ENCODE measurements at places on chromosomes 7 and 10.

DNA sequence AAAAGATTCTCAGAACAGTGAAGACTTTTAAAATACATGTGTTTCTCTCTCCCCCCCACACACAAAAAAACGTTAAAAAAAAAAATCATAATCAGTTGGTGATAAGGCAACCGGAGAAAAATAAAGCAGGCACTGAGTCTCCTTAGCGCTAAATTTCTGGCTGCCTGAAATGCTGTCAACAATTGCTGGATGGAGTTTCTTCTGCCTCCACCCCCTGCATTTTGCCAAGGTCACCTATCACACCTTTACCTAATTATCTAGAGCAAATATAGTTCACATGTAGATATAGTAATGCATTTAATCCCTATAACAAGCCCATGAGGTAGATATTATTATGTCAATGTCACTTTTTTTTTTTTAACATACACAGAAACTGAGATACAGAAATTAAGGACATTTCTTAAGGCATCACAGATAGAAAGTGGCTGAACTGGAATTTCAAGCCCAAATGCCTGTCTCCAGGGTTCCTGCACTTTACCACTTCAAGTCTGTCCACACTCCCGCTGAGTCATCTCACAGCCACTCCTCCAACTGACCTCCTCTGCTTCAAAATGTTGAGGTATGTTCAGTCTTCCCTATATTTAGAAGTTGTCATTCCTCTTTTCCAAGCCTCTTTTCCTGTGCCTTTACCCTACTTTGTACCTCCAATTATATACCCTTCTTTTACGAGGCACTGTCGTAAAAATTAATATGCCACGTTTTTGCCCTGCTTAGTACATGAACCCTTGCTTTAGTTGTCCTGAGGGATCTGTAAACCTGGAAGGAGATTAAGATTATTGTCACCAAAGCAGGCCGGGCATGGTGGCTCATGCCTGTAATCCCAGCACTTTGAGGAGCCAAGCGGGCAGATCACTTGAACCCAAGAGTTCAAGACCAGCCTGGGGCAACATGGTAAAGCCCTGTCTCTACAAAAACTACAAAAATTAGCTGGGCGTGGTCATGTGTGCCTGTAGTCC, 72.8 kb upstream of the MPP7 start:
- DNase-seq = peak; percentile 76

- no peak for DNase-seq
Observed at GRCh38 chr7:101428093-101428866, 65.6 kb downstream of the COL26A1 start.

DNA sequence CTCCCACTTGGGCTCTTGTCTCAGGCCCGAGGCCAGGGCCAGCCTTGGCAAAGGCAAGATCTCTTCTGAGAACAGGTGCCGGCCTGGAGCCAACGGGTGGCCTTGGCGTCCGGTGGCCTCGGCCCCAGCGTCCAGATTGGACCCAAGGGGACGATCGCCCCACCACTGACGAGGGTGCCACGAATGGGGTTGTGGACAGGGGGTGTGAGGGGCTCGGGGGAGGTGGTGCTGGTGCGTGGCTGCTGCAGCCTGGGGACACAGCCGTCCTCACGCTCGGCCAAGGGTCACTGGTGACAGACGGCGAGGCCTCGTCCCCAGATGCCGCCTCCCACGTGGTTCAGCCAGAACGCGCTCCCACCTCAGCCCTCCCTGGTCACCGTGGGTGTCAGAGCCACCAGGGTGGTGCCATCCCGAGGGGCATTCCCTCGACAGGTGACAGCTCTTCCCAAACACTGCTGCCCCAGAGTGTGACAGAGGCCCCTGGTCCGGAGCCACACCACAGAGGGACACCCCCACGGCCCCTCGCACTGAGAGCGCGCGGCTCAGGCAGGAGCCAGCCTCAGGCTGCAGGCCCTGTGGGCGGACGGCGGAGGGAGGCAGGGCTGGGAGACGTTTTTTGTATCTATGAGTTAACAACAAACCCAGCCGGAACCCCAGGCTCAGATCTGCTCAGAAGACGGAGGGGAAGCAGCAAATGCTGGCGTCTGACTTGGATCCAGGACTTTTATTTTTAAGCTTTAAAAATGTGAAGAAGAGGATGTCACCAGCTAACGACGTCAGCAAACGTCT, 18.5 kb upstream of the CFAP46 start:
- no peak for DNase-seq

DNA sequence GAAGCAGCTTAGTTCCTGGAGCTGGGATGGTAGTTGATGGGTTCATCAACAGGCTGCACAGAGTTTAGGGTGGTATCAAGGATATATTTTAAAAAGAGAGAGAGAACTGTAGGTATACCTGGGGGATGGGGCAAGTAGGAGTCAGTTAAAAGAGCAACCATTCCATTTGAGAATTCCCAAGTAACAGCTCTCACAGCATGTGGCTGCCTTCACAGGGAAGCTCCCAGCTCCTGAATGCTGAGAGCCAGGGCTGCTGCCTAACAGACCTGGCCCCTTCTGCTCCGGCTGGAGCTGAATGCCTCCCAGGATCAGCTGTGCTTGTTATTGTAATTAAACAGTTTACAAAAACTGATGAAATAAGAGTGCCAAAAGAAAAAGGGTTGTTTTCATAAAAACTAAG, 58.8 kb upstream of the GPR26 start:
- DNase-seq = no peak

DNA sequence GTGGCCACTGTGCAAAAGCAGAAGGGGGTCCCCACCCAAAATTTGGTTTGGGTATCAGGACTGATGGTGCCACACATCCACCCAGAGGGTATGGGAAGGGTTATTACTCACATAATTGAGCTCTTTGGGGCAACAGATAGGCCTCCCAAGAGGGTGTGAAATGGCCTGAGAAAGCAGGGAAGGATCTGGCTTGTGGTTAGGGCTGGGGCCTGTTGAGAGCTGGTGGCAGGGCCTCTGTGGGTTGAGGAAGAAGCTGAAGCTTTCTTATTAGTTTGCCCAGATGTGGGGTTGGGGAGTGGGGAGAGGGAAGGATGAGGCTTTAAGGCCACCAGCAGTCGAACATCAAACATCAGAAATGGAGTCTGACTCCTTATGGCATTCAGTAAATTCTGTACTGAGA, 18.3 kb upstream of the MKI67 start:
- DNase-seq = no peak

GRCh38 chr7:132065989-132066603, 509.7 kb upstream of the PODXL start:
- DNase-seq = no peak

GRCh38 chr10:43765516-43765915, 116.8 kb upstream of the ZNF32 start:
- no peak for DNase-seq

GRCh38 chr7:28018020-28018419, 162.6 kb downstream of the JAZF1 start:
- no peak for DNase-seq

DNA sequence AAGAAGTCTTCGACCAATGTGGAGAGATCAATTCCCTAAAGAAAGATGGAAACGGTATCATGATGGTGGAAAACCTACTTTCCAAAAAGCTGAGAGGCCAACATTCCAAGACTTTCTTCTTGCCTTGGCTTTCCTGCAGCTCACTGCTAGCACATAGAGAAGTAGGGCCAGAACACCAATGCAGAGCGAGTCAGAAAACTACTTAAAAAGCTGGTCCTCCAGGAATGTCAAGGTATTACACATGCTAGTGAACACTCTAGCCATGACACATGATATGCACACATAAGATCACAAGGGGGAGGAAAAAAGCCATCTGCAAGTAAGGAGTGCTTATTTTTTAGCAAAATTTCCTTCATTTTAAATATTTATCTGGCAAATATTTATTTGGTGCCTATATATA, 22.7 kb downstream of the GPAM start:
- DNase-seq = no peak

DNA sequence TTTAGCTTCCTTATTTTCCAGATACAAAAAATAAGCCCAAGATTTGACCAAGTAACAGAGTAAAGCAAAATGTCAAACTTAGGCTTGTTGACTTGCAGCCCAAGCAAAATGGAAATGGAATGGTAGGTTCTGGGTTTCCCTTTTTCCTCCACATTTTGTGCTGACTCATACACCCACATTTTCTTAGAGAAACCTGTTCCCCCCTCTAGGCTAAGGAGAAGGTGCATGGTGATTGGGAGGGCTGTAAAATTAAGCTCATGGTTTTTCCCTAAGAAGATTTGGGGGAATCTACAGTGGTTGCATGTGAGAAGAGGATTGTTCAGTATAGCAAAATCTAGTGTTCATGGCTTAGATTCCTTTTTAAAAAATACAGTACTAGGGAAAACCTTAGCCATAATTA, 127.4 kb downstream of the ARL4A start:
- DNase-seq = no peak

DNA sequence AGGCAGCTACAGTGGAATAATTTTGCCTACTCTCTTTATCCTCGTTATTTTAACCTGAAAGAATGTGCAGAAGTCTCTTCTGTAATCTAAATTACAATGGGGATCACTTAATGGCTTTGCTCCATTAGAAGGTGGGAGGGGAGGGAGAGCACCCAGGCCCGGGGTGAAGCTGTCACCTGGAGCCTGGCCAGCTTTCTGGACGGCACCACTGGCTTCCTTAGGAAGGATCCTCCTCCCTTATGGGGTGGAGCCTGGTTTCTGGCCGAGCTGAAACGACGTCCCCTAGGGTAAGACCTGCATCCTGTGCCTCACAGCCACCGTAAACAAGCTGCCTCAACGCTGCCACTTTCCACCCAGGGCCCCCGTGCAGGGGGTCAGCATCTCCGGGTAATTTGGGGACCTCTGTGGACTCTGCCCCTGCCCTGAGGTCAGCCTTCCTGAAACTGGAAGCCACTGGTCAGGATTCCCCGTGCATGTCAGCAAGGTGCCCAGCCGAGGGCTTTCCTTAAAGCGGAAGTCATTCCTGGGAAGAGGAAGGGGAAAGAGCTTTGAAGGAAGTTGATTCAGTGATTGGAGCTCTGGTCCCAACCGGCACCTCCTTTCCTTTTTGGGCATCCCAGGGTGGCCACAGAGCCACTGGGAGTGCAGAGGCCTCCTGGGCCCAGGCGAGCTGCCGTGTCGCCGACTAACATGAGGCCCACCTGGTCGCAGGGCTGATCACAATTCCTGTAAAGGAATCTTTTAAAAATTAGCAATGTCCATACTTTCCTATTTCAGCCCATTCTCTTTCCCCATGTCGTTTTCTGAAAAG, 569.1 kb downstream of the DNAJB6 start:
- no peak for DNase-seq

GRCh38 chr7:1241603-1242255, 9.1 kb downstream of the UNCX start:
- DNase-seq = no peak

GRCh38 chr10:33684211-33684611, 349.7 kb upstream of the NRP1 start:
- DNase-seq = no peak

GRCh38 chr10:93481637-93482144, 443 bp downstream of the MYOF start:
- no peak for DNase-seq

- DNase-seq = no peak
Observed at GRCh38 chr7:100571829-100572116, 1.9 kb downstream of the SAP25 start.

DNA sequence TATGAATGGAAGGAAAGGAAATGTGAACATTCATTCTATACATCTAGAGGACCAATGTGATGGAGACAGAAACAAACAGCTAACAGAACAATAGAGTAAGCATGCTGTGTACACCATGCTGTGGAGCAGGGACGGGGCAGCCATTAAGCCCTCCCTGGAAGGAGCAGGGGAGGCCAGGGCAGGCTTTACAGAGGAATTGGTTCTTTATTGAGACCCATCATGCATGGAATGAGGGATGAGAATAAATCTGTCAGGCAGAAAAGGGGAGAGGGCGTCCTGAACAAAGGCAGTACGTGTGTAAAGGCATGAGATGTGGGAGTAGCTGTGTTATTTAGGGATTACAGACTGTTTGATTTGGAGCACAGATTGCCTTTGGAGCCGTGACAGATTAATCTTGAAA, 35.2 kb downstream of the STK17A start:
- DNase-seq = no peak

Data from Calu3 (cell line).